MV-4-11 (cell line): ENCODE measurements at places on chromosomes 6 and 20.

DNA sequence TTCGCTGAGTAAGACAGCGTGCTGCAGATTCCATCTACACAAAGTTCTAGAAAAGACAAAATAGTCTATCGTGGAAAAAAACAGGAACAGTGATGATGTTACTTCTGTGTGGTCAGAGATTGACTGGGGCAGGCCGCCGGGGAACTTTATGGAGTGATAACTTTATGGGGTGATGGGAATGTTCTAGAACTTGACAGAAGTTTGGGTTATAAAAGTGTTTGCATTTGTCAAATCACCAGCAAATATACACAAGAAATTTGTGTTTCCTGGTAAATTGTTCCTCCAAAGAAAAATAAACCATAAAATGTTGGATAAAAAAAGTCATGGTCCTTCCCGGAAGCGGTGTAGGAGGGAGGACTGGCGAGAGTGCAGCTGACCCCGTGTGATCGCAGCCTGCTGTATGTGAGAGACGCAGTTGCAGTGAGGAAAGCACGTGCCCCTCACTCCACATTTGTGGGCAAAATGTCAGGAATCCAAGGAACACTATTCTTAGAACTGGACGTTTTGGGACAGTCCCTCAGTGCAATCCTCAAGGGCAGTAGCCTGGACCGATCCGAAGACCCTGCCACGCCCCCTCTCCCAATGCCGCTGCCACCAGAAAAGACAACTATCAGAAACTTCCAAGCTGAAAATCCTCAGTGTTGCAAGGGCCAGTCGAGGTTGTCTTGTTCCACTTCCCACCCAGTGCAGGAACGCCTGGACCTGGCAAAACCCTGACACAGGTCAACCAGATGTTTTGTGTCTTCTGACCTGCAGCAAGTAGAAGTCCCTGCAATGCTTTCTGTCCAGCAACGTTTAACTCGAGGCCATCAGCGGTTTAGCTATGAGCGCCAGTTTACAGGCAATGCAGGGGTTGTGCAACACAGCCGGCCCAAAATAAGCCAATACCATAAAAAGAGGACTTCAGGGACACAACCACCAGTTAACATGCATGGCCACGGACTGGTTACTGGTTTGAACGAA lies 80.5 kb upstream of the QKI start:
- DNase-seq, result peak; percentile 73

- DNase-seq, result no peak
Observed at GRCh38 chr6:24796616-24797290, 2.0 kb downstream of the ARMH2 start.

DNA sequence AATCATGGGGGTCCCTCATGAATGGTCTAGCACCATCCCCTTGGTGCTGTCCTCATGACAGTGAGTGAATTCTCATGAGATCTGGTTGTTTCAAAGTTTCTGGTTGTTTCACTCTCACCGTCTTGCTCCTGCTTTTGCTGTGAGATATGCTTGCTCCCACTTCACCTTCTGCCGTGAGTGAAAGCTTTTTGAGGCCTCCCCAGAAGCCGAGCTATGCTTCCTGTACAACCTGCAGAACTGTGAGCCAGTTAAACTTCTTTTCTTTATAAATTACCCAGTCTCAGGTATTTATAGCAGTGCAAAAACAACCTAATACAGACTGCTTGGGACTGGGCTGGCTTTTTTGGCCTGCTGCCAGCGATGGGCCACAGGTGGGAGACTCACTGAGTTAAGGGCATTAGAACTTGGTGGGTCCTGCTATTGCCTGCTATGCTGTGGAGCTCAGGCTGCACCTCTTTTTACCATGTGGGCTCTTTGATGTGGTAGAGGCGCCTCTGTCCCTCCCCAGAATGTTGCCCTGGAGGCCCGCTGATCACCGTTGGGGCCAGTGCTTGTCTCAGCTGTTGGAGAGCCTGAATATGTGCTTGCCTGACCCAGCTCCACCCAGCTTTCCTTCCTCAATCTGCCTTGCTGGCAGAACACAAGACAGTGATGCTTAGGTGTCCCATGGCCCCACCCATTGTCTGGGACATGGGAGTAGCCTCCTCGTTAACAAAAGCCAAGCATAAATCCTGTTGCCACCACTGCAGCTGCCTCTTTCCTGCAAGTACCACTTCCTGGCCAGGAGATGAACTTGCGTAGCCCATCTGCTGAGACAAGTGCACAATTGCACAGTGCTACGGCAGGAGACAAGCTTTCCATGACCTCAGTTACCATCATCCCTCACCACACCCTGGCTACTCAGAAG lies 47.1 kb downstream of the IGF2R start:
- DNase-seq, result peak; percentile 61

DNA sequence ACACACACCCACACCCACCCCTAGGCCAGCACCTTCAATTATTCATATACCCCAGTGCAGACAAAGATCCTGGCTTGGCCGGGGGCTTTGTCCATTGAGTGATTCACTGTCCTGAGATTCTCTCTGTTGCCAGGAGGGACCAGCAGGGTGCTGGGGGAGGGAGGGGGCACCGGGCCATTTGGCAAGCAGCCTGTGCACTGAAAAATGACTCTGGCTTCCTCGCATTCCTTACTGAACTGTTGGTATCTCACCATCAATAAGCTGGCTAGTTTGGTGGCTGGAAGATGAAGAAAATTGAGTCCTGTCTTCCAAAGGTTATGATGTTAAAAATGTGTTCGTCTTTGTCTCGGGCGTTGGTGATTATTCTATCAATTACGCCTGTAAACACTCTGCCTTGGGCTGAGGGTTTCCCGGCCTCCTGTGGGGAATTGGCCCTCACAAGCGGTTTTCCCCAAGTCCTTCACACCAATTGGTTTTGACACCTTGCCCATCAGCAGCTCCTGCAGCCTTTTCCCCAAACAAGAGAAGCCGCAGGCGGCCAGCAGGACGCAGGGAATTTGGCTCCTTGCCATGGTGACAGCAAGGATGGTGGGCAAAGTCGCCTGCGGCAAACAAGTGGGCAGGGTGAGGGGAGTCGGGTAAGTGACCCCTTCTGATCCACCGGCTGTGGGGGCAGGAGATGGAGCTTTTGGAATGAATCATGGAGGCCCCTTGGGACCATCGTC lies 4.9 kb downstream of the VSTM2L start:
- no peak for DNase-seq

GRCh38 chr20:23340524-23340923 lies 10.1 kb upstream of the NXT1 start:
- peak; percentile 64 for DNase-seq

DNA sequence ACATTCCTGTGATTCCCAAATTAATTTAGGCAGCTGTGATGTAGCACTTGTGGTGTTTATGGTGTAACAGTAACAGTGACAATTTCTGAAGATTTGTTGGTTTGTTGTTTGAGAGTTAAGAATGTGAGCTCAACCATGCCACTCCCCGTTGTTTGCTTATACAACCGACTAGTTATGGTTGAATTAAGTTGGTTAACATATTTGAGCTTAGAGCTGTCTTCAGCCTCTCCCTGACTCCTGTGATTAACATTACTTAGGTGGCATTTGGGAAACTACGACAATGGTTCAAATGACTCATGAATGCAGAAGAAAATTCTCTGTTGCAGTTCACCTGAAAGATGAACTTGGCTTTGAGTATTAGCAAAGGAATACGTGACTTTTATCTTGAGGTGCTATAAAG lies 35.9 kb upstream of the PRL start:
- DNase-seq, result no peak

- no peak for DNase-seq
Observed at GRCh38 chr6:78844899-78845298, 22.5 kb upstream of the IRAK1BP1 start.

- DNase-seq, result no peak
Observed at GRCh38 chr20:45251884-45252560, 2.3 kb downstream of the SLPI start.

GRCh38 chr6:62775427-62776022 lies 435.7 kb upstream of the FKBP1C start:
- peak; percentile 4 for DNase-seq

GRCh38 chr6:100255701-100256100 lies 209.0 kb downstream of the SIM1 start:
- DNase-seq, result no peak

- no peak for DNase-seq
Observed at GRCh38 chr20:33352258-33353012, 48.9 kb downstream of the CDK5RAP1 start.

GRCh38 chr6:167341038-167341583 lies 16.2 kb downstream of the TTLL2 start:
- no peak for DNase-seq

DNA sequence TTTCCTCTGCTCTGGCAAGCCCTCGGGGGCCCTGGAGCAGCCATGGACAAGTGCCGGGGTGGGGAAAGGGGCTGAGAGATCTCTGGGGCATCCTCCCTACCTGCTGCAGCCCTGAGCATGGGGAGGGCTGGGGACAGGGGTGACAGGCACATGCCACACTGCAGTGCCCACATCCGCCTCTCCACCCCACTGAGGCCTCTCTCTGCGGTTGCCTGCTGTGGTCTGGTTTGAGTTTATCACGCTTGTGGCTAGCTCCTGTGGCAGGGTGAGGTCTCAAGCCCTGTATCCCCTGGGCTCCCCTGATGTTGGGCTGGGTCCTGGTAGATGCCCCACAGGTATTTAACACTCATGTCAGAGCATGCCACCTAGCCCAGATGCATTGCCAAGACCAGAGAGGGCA lies 52.9 kb upstream of the MLN start:
- peak; percentile 79 for DNase-seq

DNA sequence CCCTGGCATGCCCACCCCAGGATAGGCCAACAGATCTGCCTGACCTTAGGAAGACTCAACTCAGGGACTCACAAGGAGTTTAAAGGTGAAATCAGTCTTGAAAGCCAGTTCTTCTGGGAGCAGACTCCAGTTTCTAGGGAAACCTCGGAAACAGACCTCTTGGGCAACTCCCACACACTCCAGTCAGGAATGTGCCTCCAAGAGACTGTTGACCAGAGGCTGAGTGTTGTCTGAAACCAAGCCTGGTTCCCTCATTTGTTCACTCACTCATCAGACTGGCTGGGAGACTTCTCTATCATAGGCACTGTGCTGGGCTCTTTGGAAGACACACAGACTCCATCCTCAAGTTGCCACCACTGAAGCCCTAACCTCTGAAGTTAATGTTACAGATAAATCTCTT lies 1.8 kb downstream of the TREM1 start:
- no peak for DNase-seq

DNA sequence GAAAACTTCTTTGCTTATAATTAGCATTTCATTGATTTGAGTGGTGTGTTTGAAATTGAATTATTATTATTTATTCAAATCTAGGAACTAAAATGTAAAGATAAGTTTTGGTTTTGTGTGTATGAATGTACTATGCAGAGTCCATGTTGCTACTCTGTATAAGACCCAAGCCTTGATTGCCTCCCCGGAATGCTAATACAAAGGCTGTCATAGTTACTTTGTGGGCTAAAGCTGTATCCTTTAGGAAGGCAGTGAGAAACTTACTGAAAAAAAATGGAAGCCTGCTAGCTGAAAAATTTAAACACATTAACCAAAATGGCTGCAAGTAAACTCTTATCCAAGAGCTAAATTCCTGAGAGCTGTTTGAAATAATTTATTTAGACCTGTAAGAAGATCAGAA lies 213.3 kb downstream of the ZFAND3 start:
- DNase-seq, result no peak

GRCh38 chr6:156875062-156875461 lies 97.9 kb downstream of the ARID1B start:
- no peak for DNase-seq

- peak; percentile 29 for DNase-seq
Observed at GRCh38 chr6:3324262-3324942, 65.7 kb downstream of the PSMG4 start.

GRCh38 chr6:84549917-84550316 lies 214.5 kb downstream of the TBX18 start:
- DNase-seq, result no peak

- DNase-seq, result no peak
Observed at GRCh38 chr6:44321210-44321609, 8.1 kb upstream of the AARS2 start.

DNA sequence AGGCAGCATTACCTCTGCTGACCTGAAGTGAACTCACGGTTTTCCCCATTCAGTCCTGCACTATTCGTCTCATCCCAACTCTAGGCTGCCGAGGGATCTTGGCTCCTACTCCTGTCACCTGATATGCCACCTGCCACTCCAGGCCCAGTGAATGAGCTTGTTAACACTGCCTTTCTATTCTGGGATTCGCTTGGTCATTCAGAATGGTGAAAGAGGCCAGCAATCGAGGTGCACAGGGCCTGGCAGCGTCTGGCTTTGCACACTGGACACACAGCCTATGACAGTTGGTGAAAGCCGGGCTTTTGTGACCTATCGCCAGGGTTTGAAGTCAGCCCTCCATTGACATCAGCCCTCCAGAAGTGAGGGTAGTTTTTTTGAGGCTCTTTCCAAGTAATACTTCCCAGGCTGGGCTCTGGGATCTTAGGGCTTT lies 59.3 kb upstream of the MYL9 start:
- DNase-seq, result no peak

GRCh38 chr6:129694036-129694435 lies 15.9 kb downstream of the ARHGAP18 start:
- no peak for DNase-seq

- DNase-seq, result no peak
Observed at GRCh38 chr6:39140556-39141167, 25.7 kb upstream of the SAYSD1 start.

- DNase-seq, result peak; percentile 98
Observed at GRCh38 chr20:46206025-46206424, 87.9 kb downstream of the CD40 start.

DNA sequence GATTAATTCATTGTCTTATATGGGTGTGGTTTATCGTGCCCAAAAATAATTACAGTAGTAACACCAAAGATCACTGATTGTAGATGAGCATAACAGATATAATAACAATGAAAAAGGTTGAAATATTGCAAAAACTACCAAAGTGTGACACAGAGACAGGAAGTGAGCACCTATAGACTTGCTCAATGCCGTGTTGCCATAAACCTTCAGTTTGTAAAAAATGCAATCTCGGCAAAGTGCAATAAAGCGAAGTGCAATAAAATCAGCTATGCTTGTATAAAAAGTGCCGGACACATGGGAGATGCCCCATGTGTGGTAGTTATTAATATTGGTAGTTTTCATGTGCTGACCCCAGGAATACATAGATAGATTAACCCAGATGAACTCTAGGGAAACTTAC lies 192.6 kb downstream of the NRN1 start:
- no peak for DNase-seq

- no peak for DNase-seq
Observed at GRCh38 chr20:210809-211502, 16.1 kb upstream of the DEFB129 start.

GRCh38 chr6:76856065-76856464 lies 607.2 kb downstream of the HTR1B start:
- DNase-seq, result no peak

DNA sequence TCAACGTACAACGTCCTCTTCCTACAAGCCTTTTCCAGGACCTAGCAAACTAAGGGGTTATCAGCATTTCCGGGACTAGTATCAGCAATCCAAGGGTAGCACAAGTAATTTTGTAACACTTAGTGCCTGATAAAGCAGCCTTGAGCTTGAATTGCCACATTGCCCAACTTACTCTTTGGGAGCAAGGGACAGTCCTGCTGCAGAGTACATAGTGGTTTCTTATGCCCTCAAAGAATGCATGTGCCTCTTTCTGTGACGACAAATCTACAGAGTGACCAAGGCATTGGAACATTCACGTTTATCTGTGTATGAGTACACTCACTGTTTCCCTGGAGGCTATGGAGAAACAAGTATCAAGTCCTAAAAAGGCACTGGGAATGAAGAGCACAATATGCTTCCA lies 3.2 kb upstream of the ID4 start:
- no peak for DNase-seq
